ENCODE measurements at places on chromosomes 13 and 19.

DNA sequence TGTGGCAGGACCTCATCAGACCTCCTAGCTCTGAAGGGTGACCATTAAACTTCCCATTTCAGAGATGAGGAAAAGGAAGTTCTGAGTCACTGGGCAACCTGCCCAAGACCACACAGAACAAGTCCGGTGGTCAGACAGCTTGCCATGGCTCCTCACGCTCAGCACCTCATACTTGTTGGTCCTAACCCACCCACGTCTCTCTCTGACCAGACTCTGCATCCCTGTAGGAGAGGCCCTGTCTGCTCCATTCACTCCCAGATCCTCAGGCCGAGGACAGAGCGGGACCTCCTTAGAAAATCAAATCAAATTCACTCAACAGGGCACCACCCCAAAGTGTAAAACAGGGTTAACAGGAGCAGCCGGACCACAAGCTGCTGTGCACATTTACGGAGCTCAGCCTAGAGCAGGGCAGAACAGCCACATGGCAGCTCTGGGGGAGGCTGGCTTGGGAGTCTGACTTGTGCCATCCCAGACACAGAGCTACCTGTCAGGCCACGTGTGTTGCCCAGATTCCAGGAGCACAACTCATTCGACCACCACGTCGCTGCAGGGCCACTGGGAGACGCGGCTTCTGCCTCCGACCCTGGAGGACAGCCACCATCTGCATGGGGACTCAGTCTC is 1.7 kb downstream of the MIER2 start:
- DNase-seq: no peak

GRCh38 chr19:10758978-10759377 is 41.1 kb downstream of the DNM2 start:
- no peak for DNase-seq

GRCh38 chr13:105721016-105721415 is 814.4 kb downstream of the EFNB2 start:
- no peak for DNase-seq

DNA sequence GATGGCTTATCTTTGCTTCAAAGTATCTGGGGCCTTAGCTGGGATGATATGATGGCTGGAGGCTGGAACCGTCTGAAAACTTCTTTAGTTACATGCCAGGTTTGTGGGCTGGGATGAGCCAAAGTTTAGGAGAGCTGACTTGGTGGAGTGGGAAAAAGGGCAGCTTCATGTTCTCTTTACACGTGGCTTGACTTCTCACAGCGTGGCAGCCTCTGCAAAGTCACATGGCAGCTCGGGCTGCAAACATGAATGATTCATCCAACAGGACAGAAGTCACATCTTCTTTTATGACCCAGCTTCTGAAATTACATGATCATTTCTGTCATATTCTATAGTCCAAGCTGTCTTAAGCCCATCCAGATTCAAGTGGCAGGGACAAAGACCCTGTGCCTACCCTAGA is 176.0 kb downstream of the OLFM4 start:
- DNase-seq: no peak

DNA sequence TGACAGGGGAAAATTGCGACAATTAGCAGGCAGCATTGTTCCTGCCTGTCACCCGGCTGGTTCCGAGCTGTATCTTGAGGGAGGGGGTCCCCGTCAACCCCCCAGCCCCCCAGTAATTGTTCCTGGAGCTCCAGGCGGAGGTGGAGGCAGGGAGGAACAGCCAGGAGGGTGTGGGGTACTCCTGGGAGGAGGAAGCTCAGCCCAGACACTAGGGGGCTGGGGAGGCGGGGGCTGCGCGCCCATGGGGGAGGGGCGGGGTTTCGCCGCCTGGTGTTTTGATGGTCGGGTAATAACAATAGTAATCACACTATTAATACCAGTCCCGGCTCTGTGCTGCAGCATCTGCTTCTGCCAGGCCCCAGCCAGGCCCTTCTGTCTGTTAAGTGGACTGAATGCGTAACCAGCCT is 8.6 kb downstream of the NPAS1 start:
- DNase-seq: no peak

Data from stimulated activated CD4-positive, alpha-beta T cell treated with anti-CD3 and anti-CD28 coated beads, Interleukin-12 subunit alpha, Interleukin-12 subunit beta, amount 100 ng/mL, for 24 hours (primary cell).